Fibroblast of skin of back (primary cell): ENCODE measurements at places on chromosomes 3 and 15.

GRCh38 chr15:70863450-70864218, 9.7 kb upstream of the LARP6 start:
- DNase-seq, result peak; percentile 91

DNA sequence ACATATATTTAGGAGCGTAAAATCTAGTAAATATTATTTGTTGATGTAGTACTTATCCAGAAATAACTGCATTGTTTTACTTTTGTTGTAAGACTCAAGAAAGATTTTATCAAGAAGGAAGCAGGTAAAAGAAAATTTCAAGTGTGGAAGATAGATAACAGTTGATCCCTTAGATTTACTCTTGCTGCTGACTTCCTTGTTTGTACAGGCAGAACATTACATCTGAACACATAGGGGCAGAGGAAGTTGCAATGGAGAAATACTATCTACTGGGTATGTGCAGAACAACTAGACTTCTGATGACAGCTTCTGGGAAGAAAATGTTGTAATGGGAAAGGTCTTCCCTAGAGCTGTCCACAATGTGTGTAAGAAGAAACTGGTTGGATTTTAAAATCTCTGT, 350.6 kb downstream of the NLGN1 start:
- no peak for DNase-seq

GRCh38 chr15:90664650-90665287, 52.4 kb upstream of the BLM start:
- peak; percentile 37 for DNase-seq

DNA sequence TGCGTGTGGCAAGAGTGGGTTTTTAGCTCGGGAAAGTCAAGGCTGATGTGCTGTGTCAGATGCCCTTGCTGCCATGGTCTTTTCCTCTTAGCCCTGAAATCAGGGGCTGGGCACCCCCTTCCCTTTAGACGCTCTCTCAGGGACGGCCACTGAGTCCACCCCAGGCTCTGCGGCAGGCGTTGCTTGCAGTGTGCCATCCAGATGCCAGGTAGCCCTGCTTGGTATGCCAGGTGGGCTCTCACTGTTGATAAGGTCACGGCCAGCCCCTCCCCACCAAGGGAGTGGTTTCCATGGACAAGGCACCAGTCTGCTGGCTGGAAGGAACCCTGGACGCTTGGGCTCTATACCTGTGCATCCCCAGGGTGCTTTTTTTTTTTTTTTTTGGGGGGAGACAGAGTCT, 24.6 kb downstream of the FGD5 start:
- DNase-seq, result no peak

DNA sequence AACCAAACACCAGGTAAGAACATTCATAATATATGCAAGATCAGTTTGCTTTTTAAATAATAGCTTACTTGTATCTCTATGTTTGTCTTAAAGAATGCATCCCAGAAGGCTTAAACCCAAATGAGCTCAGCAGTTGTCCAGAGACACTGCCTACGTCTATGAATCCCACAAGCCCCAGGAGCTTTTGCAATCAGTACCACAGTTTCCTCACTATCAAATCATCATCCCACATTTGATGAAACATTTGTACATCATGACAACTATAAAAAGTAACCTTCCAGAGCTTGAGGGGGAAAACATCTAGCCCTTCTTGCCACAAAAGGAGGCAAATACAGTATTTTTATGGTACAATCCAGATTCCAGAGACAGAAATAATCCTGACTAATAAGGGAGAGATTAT, 63.7 kb downstream of the ATP8B4 start:
- peak; percentile 36 for DNase-seq

- no peak for DNase-seq
Measured at GRCh38 chr15:70439304-70439877, 324.0 kb downstream of the UACA start.

DNA sequence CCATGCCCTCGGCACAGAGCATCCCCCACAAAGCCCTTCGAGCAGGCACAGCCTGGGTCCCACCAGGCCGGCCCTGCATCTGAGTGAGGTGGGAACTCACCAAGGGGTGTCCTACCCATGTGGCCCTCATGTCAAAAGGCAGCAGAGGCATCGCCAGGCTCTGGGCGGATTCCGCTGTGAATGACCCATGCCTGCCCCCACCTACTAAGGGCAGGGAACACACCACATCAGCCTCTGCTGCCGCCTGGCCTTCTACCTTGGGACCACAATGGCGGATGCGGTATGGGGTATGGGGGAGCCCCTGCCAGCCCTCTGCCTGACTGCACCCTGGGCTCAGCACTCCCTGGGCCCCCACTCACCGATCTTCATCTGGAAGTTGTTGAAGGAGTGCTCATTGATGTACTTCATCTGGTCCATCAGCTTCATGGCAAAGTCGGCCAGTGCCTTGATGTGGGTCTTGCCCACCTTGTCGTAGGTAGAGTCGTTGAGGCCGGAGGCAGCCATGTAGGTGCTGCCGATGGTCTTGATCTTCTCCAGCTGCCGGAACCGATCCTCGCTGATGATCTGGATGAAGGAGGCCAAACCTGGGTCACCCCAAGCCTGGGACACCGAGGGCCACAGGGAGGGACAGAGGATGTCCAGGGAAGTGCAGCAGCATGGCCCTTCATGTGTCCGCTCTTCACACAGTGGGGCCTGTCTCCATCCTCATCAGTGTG, 87.8 kb downstream of the SEC22A start:
- no peak for DNase-seq

- peak; percentile 4 for DNase-seq
Measured at GRCh38 chr15:26943866-26944265, 27.1 kb upstream of the GABRG3 start.

GRCh38 chr3:153706706-153707105, 414.5 kb upstream of the ARHGEF26 start:
- no peak for DNase-seq

- no peak for DNase-seq
Measured at GRCh38 chr15:69719527-69720240, 267.1 kb downstream of the RPLP1 start.

GRCh38 chr15:38589502-38589901, 24.9 kb upstream of the RASGRP1 start:
- peak; percentile 75 for DNase-seq

DNA sequence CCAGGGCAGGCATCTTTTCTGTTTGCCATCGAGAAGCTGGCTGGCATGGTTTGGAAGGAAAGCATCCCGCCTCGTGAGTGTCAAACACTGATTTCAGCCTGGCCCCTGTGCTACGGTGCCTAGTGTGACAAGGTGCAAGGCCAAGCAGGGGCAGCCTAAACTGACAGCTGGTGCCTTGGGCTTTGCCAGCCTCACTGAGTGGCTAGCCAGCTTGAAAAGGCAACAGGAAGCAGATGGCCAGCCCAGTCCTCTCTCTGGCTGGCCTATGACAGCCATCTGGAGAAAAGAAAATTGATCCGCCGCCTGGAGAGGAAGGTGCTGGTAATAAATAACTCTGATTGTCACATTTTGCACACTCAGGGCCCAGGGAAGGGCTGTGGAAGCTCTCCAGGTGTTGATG, 52.2 kb downstream of the C3orf85 start:
- no peak for DNase-seq

GRCh38 chr3:119470866-119471265, 2.1 kb downstream of the POGLUT1 start:
- DNase-seq, result no peak

DNA sequence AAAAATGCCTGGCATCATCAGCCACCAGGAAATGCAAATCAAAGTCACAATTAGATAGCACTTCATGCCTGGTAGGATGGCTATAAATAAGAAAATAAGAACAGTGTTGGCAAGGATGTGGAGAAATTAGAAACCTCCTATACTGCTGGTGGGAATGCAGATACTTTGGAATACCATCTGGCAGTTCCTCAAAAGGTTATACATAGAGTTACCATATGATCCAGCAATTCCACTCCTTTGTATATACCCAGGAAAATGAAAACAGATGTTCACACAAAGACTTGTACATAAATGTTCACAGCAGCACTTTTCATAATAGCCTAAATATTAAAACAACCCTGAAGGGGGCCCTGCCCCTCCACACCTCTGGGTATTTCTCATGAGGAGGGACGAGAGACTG, 13.7 kb downstream of the ACSBG1 start:
- no peak for DNase-seq

- DNase-seq, result no peak
Measured at GRCh38 chr15:58355973-58356372, 75.8 kb upstream of the LIPC start.

DNA sequence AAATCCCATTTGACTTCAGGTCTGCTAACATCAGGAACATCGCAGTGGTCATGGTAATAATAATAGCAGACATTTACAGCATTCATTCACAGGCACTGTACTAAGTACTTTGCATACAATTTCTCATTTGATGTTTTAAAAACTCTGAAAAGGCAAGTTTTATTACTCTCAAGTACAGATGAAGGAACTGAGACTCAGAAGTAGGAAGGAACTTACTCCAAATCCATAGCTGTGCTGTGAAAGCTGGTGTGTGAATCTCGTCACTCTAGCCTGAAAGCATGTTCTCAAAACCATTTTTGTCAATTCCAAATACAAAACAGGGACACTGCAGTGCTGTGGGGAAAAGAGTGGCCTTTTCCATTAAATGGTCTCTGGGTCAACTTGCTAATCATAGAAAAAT, 179.9 kb downstream of the FAM43A start:
- DNase-seq, result no peak

DNA sequence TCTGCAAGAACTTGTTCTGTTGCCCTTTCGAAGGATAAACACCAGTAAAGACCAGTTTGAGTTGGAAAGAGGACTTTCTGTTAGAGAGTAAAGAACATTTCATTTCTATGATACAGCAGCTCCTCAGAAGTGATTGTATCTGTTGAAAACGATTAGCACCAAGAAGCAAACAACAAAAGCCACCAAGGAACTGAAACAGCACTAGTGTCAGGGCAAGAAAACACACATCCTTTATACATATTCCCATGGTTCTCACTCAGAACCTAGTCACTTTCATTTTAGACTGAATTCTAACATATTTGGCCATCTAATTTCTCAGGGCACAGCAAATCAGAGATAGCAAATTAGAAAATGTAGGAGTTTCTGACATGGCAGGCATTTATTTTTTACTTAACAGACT, 116.1 kb downstream of the ATP1B3 start:
- no peak for DNase-seq

GRCh38 chr3:99789011-99789721, 28.5 kb upstream of the CMSS1 start:
- peak; percentile 72 for DNase-seq

GRCh38 chr3:105511031-105511430, 144.3 kb downstream of the ALCAM start:
- DNase-seq, result peak; percentile 73

DNA sequence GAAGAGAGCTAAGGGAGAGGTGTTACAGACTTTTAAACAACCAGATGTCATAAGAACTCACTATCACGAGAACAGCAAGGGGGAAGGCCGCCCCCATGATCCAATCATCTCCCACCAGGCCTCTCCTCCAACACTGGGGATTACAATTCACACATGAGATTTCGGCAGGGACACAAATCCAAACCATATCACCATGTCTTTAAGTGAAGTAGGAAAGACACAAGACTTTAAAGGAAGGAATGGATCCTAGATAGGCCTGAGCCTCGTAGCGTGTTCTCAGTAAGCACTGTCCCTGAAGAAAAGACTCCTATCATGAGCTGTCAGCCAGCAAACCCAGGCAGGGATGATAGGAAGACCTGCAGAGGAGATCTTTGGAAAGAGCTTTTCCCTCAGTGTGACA, 15.1 kb upstream of the RPS27L start:
- no peak for DNase-seq

DNA sequence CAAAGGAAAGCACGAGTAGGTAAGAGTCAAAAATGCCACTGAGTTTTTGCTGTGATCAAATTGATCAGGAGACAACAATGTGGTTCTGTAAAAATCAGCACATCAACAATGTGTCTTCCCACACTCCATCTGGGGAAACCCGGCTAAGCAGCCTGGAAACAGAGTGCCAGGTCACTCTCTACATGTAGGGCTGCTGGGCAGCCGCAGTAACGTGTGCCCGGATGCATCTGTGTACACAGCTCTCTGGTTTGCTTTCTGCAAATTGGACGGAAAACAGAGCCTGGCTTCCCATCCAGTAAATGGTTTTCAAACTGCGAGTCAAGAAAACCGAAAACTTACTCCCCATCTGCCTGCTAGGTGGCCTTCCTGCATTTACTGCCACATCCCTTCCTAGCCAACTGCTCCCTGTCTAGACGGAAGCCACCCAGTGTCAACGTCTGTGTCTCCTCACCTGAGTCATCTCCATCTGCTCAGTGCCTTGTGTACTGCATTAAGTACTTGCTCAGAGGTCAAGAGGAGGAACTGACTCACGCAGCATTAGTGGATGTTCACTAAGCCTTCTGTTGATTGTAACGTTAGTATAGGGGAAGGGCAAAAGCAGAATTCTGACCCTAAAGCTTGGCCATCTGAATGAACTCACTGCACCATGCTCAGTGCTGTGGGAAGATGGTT, 124.1 kb downstream of the TJP1 start:
- DNase-seq, result peak; percentile 37

DNA sequence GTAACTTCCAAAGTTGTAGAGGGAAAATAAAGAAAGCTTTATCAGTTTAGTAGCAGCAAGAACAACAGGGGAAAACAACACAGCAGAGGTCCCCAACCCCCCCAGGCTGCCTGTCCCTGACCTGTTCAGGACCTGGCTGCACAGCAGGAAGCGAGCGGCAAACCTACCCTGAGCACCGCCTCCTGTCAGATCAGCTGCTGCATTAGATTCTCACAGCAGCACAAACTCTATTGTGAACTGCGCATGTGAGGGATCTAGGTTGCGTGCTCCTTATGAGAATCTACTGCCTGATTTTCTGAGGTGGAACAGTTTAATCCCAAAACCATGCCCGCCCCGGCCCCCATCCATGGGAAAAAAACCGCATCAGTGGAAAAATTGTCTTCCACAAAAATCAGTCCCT, 40.3 kb downstream of the USP50 start:
- DNase-seq, result no peak

GRCh38 chr3:143124601-143125520, 5.3 kb downstream of the CHST2 start:
- DNase-seq, result no peak

GRCh38 chr3:105878061-105878460, 9.2 kb upstream of the CBLB start:
- DNase-seq, result peak; percentile 31

- no peak for DNase-seq
Measured at GRCh38 chr3:45762647-45763302, 33.6 kb downstream of the SLC6A20 start.

DNA sequence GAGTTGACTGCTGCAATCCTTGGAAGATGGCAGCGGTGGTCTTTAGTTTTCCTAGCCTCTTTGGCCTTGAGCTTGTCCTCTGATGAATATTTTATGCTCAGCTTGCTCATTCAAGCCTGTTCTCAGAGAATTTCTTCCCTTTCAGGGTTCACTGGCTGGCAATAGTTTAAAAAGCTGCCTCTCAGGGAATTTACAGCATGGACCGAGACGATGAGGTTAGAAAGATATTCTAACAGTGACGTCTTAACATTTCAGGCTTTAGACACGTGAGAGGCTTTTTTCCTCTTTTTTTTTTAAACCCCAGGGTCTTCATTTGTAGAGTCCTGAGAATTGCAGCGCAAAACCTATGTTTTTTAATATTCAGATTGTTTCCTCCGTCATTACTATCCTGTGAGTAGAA, 120.3 kb upstream of the CLSTN2 start:
- DNase-seq, result no peak

- peak; percentile 50 for DNase-seq
Measured at GRCh38 chr15:25543196-25543595, 104.4 kb upstream of the UBE3A start.

GRCh38 chr15:38335116-38335515, 82.5 kb downstream of the SPRED1 start:
- DNase-seq, result no peak

GRCh38 chr3:184154885-184155643, at the start of gene DVL3:
Gene DVL3, plus strand, starts transcription at chr3:184155377. Its CDS starts 259 bp downstream, at chr3:184155636.
- peak; percentile 74 for DNase-seq

GRCh38 chr3:11534011-11534792, 109.5 kb downstream of the VGLL4 start:
- peak; percentile 83 for DNase-seq

GRCh38 chr15:84955089-84955848, 26.4 kb upstream of the PDE8A start:
- DNase-seq, result peak; percentile 71
